ENCODE measurements at places on chromosomes 3 and 15.

DNA sequence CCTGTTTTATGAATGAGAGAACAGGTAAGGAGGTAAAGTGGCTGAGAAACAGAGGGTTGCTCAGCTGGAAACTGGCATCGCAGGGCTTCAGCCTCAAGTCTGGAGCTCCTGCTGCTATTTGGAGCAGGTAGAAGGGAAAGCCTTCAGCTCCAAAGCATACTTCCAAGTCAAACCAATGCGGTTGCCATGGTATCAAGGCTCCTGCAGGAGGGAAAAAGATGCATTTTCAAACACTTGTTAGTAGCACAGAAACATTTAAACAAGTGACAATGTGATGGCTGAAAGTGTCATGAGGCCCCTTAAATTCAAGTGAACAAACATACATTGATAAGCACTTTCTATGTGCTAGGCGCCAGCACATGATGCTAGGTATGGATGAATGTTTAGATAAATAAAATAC is 60.4 kb downstream of the RYR3 start:
- no peak for DNase-seq

- DNase-seq: no peak
These were observed 288.5 kb downstream of the KBTBD8 start for GRCh38 chr3:67286586-67286985.

DNA sequence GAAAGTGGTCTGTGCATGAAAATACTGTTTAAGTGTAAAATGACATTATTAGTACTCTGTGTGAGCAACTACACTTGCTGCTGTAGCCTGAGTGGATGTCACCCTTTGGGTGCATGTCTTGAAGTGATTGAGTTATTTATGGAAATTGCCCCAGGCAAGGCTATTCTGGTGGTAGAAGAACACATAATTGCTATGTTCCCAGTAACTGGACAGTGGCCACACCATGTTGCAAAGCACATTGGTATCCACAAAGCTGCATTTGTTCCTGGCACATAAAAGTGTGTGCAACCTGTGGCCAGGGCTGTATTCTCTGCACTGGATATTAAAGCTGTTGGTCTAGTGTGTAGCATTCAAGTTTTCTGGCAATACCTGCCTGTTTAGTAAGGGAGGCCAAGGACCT is 23.8 kb downstream of the MTMR14 start:
- DNase-seq: no peak

- no peak for DNase-seq
These were observed 254.7 kb downstream of the CACNA2D3 start for GRCh38 chr3:54376939-54377578.

- DNase-seq: no peak
These were observed 96.0 kb upstream of the MELTF start for GRCh38 chr3:197125636-197126035.

DNA sequence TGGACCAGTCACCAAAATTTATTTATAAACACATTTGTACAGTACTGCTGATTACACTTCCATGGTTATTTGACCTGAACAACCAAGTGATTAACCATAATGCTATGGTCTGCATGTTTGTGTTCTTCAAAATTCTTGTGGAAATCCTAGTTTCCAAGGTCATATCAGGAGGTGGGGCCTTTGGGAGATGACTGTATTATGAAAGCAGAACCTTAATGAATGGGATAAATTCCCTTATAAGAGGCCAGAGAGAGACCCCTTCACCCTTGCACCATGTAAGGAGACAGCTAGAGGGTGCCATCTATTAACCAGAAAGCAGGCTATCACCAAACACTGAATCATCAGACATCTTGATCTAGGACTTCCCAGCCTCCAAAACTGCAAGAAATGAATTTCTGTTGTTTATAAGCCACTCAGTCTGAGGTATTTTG is 1.9 kb downstream of the SCAPER start:
- DNase-seq: no peak

- no peak for DNase-seq
These were observed 13.9 kb downstream of the CHST13 start for GRCh38 chr3:126537730-126538281.

GRCh38 chr3:184275381-184275701 is 481 bp upstream of the ECE2 start:
- no peak for DNase-seq

GRCh38 chr3:21509731-21510470 is 241.1 kb downstream of the ZNF385D start:
- no peak for DNase-seq

All from activated T-helper 1 cell treated with anti-CD3 and anti-CD28 coated beads, Interleukin-2, amount 50 U/mL, for 16 hours (primary cell).